Heart right ventricle (tissue), 16 donors: ENCODE measurements at places on chromosomes 7 and 10. TPM values are rescaled to one million over a fixed set of nuclear protein-coding genes. Genes with fewer than 3 reads are reported as not detected.

Gene ZNF800
- polyA plus RNA-seq = 7.0 TPM

Gene EIF3B
- 48.6 TPM for polyA plus RNA-seq

GRCh38 chr10:78600740-78601139 is 468.0 kb upstream of the ZMIZ1 start:
- no peak for DNase-seq

DNA sequence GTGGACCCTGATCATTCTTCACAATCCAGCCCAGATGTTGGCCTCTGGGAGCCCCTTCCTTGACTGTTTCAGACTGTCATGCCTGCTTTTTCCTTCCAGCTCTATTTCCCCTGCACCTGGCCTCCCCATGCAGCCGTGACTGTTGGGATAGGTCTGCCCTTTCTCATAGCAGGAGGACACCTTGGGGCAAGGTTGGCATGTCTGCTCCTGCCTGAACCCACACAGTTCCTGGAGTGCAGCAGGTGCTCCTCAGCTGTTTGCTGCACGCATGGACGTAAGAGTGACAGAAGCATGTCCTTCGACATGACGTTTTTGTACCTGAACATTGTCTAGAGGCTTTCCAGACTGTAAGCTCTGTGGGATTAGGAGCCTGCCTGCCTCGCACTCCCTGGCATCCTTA is 24.0 kb downstream of the POR start:
- no peak for DNase-seq

GRCh38 chr10:121444520-121445165 is 153.6 kb downstream of the FGFR2 start:
- no peak for DNase-seq

DNA sequence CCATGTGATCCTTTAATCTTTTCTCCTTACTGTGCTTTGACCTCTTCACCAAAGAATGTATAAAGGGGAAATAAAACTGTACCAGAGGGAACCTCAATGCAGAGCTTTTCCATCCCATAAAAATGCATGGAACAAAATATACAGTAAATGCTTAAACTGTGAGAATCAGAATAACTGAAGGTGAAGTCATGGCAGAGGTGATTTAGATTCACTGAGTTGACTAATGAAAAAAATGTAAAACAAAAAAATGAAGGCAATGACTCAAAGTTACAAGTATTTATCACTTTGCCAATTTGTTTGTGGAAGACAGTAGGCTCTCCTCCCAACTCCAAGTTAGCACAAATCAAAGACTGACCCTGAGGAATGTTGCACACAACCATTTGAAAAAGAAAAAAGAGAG is 1331.6 kb upstream of the SORCS1 start:
- no peak for DNase-seq
